ENCODE measurements at places on chromosomes 2 and 18.
A peak's percentile ranks its signal among the peaks of the same experiment; 100 is the strongest.

- DNase-seq: no peak
Measured at GRCh38 chr2:85852937-85853498, 35.8 kb downstream of the ST3GAL5 start.

- no peak for DNase-seq
Measured at GRCh38 chr2:47003641-47004427, 88.2 kb upstream of the MCFD2 start.

DNA sequence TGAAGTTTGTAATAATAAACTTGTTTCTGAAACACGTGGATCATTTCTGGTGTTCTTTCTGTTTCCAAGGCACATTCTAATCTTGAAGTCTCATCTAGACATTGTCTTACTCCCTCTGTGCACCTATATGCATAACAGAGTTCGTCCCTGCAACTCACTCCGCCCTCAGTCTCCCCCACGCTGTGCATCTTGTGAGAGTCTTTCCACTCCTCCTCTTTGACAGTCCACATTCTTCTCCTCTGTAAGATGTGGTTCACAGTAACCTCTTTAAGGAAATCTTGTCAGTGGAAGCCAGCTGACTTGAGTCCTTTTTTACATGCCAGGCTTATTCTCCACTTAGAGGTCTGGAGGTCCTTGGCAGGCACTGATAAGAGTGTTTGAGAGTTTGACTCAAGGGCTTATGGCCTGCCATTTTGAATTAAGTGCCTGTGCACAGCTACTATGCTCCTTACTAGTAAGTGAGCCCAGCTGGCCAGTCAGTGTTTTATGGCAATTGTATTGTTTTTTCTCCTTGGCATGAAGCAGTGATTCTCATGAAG, 108.9 kb upstream of the IL1R2 start:
- DNase-seq: no peak

DNA sequence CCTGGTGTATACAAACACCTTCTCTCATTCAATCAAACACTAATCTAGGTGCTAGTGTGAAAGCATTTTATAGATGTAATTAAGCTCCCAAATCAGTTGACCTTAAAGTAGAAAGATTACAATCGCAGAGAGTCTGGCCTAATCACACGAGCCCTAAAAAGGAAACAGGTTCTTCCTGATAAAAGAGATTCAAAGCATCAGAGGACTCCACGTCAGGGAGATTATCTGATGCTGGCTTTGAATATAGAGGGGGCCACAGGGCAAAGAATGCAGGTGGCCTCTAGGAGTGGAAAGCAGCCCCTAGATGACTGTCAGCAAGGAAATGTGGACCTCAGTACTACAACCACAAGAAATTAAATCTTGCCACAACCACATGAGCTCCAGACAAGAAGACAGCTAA, 28.2 kb upstream of the ZC3H15 start:
- DNase-seq: no peak

DNA sequence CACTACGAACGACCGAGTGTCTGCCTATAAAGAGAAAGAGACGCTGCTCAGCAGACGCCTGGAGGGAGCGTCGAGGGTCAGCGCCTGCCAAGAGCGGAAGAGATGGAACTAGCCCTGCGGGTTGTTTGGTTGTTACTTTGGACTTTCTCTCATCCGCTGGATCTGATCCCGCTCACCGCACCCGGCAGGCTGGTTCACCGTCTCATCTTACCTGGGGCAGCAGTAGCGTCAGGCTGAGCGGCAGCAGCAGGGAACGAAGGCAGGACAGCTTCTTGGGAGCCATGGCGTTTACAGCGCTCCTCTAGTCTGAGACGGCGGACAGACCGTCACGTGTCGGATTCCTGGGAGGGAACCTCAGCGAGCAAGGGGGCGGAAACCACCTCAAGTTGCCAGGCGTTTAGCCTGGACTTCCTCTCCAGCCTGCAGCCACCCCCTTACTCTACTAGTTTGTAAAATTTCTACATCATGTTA, 1.9 kb downstream of the GLB1L start:
- DNase-seq: no peak

DNA sequence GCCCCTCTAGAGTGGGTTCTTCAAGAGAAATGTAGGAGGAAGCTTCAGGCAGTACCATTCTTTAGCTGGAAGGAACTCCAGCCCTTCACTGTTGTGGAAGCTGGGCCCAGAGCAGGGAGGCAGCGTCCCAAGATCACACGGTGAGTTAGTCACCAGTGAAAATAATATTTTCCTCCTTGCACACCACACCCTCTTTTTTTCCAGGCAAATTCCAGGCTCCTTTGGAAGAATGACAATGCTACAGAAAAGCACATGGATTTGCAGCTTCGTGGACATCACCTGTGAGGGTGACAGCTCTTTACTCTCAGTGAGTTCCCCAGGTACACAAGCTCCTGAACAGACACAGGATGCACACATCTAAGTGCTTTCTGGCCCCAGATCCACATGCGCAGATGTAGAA, 157.1 kb downstream of the COL6A3 start:
- no peak for DNase-seq

- DNase-seq: no peak
Measured at GRCh38 chr2:150598383-150598782, 110.9 kb upstream of the RND3 start.

DNA sequence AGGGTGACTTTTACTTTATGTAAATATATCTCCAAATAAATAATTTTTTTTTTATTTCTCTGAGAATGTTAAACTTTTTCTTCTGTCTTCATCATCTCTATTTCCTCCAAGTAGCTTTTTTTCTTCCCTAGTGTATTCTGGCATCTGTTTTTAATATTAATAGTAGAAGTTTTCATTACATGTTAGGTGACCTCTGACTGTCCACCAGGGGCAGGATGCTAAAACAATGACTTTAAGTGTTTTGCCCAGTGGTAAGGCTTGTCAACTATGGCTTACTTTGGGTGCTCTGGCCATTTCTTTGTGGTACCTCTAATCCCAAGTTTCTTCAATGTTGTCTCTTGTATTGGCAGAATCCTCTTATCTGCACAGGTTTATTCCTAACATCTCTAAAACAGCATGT, 127.1 kb downstream of the SRBD1 start:
- no peak for DNase-seq

GRCh38 chr2:209476367-209477208, 52.7 kb downstream of the MAP2 start:
- DNase-seq: no peak

- DNase-seq: no peak
Measured at GRCh38 chr2:73983322-73984202, 1.1 kb upstream of the TET3 start.

DNA sequence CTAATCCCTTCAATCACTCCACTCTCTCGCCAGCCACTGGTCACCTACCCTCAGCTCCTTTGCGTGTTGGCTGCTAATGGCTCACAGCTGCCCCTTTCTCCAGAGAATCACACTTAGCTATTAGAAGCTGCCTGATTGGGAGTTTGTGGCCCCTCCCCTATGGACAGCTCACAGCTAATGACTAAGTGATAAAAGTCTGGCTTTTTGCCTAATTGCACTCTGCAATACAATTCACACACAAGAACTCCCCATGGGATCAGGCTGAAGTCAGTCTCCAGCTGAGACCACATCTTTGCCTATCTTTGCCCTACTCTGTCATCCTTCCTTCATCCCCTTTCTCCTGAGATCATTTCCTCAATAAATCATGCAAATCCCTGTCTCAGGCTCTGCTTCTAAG, 701.9 kb upstream of the RAB6C start:
- no peak for DNase-seq

DNA sequence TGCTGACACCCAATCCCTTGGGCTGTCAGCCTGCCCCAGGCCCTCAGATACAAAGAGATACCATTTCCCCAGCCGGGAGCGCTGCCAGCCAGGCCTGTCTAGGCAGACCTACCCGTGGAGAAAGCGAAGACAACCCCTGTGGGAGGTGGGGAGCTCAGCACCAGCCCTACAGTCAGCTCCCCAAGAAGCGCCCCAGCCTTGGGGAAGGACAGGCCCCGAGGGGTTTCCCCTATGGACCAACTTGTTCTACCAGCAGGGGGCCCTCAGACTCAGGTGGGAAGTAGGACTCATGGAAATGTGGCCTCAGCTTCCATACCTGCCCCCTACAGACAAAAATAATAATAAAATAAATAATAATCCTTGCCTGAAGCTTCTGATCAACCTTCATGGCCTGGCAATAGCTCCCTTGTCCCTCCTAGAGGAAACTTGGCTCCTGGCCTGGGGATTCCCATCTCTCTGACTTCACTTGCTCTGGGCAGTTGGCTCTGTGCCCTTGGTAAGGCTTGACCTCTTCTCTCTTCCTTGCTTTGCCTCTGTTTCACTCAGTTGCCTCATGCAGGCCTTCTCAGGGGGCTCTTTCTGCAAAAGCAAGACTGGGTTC, 7.0 kb downstream of the SLC35F6 start:
- peak; percentile 93 for DNase-seq

GRCh38 chr2:60530660-60531281, 22.7 kb downstream of the BCL11A start:
- no peak for DNase-seq

DNA sequence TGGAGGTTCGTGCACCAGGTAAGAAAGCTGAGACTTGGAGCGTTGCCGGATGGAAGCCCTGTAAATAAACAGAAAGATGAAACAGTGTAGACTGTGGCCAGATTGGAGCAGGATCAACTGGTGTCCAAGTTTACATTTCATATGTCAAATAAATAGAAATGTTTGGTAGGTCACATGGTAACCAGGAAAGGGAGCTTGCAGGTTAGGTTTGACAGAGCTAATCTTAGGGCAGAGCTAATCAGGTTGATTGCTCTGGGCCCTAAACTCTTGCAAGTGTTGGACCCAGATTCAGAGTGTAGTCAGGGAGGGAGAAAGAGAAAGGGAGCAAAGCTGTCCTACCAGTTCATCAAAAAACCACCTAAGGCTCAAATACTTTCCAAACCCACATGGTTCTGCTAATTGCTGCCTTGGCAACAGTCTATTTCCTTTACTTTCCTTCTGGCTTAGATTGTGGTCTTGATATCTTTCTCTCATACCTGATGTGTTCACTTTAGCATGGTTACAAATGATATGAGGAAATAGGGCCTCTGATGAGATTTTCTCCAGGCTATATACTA, 63.2 kb downstream of the G6PC2 start:
- no peak for DNase-seq

DNA sequence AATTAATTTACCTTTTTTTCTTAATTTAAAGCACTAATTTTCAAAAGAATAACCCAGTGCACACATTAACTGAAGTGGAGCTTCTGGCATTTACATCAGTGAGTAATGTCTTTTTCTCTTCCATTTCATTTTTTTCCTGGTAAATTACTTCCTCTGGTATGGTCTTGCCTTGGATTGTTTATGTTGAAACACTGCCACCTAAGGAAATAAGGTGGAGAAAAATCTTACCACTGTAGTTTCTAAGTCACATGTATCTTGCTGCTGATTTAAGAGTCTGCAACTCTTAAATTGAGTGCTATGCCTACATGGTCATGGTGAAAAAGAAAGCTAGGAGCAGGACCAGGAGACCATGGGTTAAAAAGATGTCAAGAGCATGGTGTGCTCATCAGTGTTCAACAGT, 51.0 kb downstream of the TTC27 start:
- no peak for DNase-seq

DNA sequence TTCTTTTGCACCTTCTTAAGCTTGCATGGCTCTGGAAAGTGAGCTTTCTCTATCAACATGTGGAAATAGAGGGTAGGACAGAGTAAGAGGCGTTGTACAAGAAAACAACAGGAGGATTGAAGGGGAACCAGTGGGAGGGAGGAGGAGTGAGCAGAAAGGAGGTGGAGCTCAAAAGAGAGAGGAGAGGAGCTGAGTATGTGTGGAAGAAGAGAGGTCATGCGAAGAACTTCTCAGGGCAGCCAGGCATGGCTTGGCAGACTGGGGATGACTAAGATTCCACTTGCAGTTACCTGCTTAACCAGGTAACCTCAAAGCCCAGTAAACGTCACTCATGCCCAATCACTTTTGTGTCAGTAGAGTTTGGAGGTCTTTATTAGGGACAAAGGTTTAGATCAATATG, 105.1 kb downstream of the BCL2L11 start:
- no peak for DNase-seq

DNA sequence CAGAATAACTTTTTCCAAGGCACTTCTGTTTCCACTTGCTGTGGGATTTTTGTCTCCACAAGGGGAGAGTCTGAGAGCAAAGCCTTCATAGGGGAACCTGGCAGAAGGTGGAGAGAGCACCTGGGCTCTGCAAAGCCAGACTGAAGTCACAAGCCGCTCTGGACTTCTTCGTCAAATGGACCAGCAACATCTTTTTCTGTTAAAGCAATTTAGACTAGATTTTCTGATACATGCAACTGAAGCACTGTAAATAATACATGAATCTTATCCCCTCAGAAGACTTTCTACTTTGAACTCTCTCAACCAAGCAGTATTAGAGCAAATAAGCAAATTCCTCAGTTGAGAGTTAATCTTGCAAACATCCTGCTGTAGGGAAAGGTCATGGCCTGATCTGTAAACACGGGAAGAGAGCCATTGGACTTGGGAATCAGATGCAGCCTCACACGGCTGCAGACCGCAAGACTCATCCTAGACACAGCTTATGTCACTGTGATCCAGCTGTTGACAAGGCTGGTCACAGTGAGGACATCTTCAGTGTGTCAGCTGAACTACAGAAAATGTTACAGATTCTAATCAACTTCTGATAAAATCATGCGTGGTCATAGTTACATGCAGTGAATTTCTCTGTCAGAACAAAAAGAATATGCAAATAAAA, 3.2 kb downstream of the SH3YL1 start:
- DNase-seq: no peak

DNA sequence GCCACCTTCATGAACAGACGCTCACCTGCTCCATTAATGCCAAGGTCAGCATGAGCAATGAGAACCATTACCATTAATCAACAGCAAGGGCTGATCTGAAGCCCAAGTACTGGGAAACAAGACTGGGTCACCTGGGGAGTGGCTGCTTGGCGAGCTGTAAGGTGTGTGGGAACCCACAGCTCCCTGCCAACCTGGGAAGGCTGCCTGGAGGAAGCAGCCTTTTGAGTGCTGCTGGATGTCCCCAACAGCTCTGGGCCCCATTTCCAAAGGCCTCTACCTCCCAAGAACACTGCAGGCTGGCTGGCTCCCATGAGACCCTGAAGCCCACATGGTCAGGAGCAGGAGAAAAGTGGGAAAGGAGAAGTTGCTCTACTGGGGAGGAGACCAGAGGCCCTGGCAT, 62.1 kb downstream of the CYP26B1 start:
- DNase-seq: no peak

GRCh38 chr2:20221555-20221973, 3.4 kb downstream of the SDC1 start:
- DNase-seq: no peak

DNA sequence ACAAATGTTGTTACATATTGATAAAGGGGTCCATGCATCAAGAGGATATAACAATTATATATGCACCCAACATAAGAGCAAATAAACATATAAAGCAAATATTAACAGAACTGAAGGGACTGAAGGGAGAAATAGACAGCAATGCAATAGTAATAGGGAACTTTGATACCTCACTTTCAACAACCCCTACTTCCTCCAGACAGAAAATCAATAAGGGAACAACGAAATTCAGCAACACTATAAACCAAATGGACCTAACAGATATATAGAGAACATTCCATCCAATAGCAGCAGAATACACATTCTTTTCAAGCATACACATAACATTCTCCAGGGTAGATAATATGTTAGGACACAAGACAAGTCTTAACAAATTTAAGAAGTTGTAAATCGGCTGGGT, 71.7 kb downstream of the L3MBTL4 start:
- DNase-seq: no peak

All from sciatic nerve (tissue), 2 donors.